ENCODE measurements at places on chromosomes 12 and 14.

GRCh38 chr12:1059162-1059561 lies 68.1 kb downstream of the ERC1 start:
- no peak for DNase-seq

GRCh38 chr12:32440120-32440865 lies 40.9 kb downstream of the FGD4 start:
- DNase-seq: no peak

DNA sequence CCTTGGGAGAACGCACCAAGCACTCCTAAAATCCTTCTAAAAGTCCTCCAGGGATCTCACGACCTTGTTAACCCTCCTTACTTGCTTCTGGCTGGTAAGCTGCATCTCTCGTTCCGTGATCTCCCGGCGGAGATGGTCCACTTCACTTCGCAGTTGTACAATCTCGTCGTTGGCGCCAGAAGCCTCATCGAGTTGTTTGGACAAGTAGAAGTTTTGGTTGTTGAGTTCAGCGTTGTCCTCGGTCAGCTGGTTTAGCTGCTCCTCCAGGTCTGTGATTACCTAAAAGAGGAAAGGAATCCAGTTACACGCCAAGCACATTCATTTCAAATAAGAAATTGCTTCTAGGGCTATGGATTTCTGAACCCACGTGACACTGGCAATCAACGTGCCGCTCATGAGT lies 67.1 kb downstream of the PRKAB1 start:
- DNase-seq: no peak

DNA sequence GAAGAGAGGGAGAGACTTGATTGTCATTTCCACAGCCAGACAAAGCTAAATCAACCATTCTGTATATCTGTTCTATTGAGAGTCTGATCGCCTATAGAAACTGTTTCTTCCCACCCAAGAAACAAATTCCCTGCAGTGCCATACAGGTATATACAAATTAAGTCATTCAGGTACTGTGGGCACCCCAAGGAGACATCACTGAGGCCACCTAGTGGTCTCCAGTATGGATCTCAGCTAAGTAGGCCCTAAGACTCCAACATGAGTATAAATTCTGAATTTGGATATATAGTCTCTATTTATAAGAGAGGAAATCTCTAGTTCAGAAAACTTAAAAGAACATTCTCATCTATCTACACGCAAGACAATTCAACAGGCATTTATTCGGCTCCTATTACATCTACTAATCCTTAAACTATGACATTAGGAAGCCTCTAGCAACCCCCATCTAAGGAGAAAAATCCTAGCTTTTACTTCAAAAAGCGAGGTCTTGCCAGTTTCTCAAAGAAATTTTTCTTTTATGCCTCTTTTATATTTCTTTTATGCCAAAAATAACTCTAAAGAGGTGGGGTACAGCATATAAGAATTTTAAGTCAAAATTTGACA lies 62.6 kb downstream of the DCAF5 start:
- DNase-seq: peak; percentile 1

- no peak for DNase-seq
Observed at GRCh38 chr12:70449074-70449752, 83.1 kb downstream of the KCNMB4 start.

- DNase-seq: no peak
Observed at GRCh38 chr12:119609358-119609757, 15.8 kb downstream of the TMEM233 start.

- no peak for DNase-seq
Observed at GRCh38 chr14:98612434-98613200, 659.4 kb downstream of the BCL11B start.

DNA sequence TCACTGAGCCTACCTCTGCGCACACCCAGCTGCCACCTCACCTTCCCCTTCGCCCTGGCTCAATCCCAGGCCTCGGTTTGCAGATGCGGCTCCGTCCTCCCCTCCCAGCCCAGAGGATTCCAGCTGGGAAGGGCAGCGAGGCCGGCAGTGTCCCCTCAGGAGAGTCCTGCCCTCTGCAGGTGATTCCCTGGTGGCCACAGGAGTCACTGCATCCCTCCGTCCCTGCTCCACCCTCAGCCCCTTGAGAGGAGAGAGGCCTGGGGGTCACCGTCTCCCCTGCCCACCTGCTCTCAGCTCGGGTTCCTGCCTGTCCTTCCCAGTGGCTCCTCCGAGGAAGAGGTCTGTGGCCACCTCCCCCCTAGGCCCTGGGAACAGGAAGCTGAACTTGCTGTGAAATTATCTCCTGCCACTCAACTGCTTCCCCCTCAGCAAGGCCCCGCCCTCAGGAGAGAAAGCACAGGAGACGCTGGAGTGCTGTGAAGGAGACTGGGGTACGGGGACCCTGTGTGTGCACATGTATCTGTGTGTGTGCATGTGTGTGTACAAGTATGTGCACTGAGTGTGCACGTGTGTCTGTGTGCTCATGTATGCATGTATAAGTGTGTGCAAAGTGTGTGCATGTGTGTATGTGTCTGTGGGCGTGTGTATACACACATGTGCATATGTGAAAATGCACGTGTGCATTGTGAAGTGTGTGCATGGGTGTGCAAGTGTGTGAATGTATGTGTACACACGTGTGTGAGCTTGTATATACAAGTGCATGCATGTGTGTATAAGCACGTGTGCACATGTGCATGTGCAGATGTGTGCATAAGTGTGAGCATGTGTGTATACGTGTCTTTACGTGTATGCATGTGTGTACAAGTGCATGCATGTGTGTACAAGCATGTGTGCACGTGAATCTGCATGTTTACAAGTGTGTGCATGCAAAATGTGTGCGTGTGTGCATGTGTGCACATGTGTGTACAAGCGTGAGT lies 13.2 kb upstream of the GALNT9 start:
- no peak for DNase-seq

DNA sequence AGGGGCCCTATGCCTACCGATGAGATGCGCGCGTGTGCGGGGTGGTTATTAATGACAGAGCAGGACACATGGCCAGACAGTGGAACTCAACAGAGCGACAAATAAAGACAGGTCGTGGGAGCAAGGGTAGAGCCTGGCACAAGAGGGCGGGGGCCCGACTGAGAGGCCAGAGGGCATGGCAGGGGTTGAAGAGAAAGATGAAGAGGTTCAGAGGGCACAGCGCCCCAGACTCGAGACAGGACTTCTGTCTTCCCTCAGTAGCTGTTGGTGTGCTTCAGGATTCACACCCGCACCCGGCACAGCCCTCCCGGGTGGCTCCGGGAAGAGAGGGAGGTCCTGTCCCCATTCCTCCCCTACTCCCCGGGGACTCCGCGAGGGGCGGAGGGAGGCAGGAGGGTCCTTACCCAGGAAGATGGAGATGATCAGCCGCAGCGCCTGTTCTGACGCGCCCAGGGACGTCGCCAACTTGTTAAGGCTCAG lies 366 bp downstream of the LPCAT3 start:
- DNase-seq: no peak

DNA sequence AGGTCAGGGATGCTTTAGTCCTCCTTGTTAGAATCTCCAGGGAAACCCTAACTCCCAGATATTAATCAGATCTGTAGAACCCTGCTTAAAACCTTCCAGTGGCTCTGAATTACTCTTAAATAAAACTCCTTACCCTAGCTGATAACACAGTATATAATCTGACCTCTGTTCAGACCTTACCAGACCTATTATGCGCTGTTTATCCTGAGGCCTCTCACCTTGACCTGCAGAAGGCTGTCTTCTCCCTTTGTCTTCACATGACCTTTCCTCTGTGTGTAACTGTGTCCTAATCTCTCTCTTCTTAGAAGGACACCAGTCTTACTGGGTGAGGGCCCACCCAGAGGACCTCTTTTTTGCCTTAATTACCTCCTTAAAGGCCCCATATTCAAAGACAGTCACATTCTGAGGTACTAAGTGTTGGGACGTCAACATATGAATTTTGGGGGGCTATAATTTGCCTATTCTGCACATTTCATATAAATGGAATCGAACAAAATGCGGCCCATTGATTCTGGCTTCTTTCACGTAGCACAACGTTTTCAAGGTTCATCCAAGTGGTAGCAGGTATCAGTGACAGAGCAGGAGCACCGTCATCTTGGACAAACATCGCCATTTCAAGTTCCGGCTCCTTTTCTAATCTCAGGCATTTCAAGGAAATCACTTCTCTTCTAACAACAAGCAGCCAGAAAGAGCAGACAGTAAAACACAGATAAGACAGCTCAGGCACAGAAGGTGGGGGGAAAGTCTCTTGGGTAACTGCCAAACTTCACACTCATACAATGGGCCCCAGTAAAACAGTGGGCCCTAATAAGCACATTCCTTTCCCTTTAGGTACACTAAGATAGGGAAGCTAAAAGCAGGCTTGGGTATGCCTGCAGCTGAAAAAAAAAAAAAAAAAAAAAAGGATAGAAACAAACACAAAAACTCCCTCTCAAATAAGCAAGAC lies 200.2 kb upstream of the NUDT4 start:
- no peak for DNase-seq

DNA sequence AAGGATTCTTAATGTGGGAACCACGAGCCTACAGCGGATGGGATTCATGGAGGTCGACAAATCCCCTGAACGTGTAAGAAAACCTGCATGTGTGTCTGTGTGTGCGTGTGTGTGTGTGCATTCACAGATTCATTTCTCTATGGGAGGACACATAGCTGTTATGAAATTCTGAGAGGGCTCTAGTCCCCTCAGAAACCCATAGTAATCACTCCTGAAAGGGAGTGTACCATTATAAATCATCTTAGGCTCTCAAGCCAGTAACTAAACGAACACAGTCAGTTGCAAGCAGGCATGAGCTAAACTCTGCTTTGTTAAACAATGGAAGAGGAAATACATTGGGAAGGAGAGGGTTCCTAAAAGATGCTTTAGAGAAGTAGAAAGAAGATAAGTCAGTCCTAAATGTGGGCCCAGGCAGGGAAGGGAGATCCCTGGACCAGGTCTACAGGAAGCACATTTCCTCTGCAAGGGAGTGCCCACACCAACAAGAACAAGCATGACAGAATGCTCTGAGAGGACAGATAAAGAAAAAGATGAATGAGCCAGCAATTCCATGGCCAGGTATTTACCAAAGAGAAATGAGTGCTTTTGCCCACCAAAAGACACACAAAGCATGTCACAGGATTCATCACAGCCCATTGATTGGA lies 91.3 kb downstream of the ITPR2 start:
- DNase-seq: no peak

GRCh38 chr12:81359736-81360135 lies 281.9 kb downstream of the ACSS3 start:
- no peak for DNase-seq

GRCh38 chr14:103427485-103428443 lies 42.5 kb downstream of the MARK3 start:
- no peak for DNase-seq

DNA sequence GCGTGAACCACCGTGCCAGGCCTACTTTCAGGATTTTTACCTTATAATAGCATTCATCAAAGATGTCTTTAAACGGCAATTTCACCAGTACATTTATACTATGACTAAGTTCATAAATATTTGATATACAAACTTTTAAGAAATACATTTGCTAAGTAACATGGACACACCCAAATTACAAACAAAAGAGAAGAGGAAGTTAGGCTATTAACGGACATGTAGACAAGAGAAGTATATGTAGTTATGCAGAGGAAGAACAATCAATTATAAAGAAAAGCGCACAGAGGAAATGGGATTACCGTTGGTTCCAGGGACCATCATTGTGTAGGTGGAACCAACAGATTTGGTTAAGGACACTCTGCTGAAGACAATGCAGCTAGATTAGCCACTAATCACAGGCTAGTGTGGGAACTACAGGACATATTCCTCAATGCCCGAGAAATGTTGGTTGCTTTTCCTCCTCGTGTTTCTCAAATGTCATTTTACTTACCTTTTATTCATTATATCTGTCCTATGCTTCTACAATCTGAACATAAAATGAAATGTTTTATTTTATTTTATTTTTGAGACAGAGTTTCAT lies 24.0 kb upstream of the PKP2 start:
- no peak for DNase-seq

GRCh38 chr14:87409393-87409792 lies 583.6 kb downstream of the GALC start:
- no peak for DNase-seq

GRCh38 chr12:51863933-51864832 lies 15.7 kb upstream of the FIGNL2 start:
- no peak for DNase-seq

DNA sequence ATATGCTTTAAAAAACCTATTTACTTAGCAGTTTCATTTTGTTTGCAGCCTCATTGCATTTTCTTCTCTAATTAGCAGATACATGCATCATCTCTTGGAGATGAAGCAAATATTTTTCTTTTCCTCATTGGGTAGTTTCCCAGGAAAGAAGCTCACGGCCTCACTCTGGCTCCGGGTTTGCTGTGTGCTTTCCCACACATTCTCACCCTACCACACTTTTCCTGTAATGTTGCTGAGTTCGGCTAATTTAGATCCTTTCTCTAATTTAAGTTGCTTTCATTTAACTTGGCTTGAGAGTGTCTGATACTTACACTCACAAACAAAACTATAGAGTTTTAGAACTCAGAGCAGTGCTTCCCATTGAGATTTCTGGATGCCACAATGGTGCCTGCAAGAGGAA lies 928.2 kb downstream of the NRXN3 start:
- no peak for DNase-seq

- DNase-seq: no peak
Observed at GRCh38 chr12:91105807-91106206, 5.5 kb downstream of the LUM start.

GRCh38 chr14:68229423-68230100 lies 410.0 kb downstream of the RAD51B start:
- no peak for DNase-seq

- DNase-seq: no peak
Observed at GRCh38 chr12:117680312-117680711, 288.5 kb downstream of the KSR2 start.

GRCh38 chr12:63400718-63401117 lies 249.7 kb upstream of the AVPR1A start:
- no peak for DNase-seq

- no peak for DNase-seq
Observed at GRCh38 chr12:104603545-104603973, 146.8 kb downstream of the CHST11 start.

DNA sequence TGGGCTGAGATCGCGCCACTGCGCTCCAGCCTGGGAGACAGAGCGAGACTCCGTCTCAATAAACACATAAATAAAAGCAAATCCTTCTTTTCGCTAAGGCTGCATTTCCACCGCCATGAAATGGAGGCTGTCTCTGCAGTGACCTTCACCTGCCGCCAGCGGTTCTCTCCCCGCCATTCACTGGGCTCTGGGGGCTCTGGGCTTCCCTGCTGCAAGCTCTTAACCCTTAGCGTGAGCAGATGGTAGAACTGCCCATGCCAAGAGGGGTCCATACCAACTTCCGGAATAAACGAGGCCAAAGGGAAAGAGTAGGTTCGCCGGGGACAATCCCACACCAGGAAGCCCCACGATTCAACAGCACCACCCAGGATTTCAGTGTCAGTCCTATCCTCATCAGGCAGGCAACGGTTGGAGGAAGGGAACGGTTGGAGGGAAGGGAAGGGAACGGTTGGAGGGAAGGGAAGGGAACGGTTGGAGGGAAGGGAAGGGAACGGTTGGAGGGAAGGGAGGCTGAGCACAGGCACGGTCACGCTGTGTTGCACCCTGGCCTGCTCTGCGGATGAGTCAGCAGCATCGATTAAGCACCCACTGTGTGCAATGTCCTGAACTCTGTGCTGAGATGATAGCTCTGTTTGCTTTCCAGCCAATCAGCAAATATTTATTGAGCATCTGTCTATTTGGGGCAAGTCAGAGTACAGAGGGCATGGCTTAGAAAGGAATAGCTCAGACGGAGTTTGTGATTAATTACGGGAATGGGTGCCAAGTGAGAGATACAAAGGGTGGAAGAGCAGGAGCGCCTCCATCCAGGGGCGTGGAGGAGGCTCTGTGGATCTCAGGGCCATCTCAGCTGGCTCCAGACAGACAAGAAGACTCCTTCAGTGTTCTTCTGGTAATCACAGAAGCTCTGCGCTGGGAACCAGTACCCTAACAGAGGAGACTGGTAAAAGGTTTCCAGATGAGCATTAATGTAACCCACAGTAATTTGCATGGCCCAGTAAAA lies 77.9 kb downstream of the NINJ2 start:
- no peak for DNase-seq

Measured in T follicular helper cell (primary cell).